CD4-positive, CD25-positive, alpha-beta regulatory T cell (primary cell): ENCODE measurements at places on chromosomes 7 and 10. TPM values are rescaled to one million over a fixed set of nuclear protein-coding genes. Genes with fewer than 3 reads are reported as not detected.

DNA sequence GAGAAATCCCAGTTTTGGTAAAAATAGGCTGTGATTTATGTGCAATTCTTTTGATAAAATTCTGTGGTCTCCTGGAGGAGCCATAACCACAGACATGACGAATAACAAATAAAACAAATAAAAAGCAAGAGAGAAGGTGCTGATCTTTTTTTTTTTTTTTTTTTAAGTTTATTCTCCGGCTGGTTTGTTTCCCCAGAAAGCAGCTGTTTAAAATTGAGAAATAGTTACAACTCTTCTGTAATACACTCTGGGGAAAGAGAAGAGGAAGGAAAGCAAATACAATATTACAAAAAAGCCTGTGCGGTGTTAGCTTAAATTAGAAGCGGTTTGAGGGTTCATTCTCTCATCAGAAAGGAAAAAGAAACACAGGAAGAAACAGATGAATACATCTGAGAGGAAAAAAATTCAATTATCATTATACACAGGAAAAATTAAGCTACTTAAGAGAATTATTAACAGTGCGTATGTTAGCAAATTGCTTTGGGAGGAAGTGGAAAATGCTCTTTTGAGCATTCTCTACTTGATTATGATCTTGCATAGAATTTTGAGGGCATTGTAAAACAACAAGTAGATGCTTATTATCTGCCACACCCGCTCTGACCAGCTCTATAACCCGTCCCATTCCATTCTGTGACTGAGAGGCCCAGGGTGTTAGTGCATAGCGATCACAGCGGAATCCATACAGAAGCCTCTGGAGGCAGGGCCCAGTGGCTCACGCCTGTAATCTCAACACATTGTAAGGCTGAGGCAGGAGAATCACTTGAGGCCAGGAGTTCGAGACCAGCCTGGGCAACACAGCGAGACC, 40.6 kb upstream of the WAC start:
- no peaks in the 10 kb centered on the region for H3K36me3 ChIP-seq
- H3K4me1 ChIP-seq, result no peaks in the 10 kb centered on the region
- no peak overlapping the region for H3K27ac ChIP-seq
- H3K27me3 ChIP-seq, result peaks cover 6% of the 10 kb centered on the region

GRCh38 chr7:115475761-115476385, 554.0 kb downstream of the MDFIC start:
- peak; percentile 8 for DNase-seq
- no peaks in the 10 kb centered on the region for H3K36me3 ChIP-seq
- peaks cover 4% of the 10 kb centered on the region for H3K27me3 ChIP-seq
- H3K4me1 ChIP-seq, result peaks cover 5% of the 10 kb centered on the region

DNA sequence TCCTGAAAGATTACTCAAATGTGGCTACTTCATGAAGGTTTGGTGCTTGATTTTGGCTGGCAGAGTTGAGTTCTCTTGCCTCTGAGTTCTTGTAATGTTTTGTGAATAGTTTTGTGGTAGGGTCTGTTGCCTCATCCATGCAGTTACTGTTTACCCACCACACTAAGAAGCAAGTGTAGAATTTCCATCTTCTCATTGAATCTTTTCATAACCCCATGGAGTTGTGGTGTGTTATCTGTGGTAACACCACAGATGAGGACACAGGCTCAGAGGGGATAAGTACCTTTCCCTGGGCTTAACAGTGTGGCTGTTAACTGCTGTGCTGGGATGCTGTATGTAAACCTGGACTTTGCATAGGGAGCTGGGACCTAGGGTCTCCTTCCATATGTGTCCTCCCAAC, 186.3 kb downstream of the CAMK1D start:
- H3K4me3 ChIP-seq, result no peak overlapping the region
- H3K27ac ChIP-seq, result no peak overlapping the region
- no peak for DNase-seq
- no peaks in the 10 kb centered on the region for H3K36me3 ChIP-seq
- H3K27me3 ChIP-seq, result no peaks in the 10 kb centered on the region

DNA sequence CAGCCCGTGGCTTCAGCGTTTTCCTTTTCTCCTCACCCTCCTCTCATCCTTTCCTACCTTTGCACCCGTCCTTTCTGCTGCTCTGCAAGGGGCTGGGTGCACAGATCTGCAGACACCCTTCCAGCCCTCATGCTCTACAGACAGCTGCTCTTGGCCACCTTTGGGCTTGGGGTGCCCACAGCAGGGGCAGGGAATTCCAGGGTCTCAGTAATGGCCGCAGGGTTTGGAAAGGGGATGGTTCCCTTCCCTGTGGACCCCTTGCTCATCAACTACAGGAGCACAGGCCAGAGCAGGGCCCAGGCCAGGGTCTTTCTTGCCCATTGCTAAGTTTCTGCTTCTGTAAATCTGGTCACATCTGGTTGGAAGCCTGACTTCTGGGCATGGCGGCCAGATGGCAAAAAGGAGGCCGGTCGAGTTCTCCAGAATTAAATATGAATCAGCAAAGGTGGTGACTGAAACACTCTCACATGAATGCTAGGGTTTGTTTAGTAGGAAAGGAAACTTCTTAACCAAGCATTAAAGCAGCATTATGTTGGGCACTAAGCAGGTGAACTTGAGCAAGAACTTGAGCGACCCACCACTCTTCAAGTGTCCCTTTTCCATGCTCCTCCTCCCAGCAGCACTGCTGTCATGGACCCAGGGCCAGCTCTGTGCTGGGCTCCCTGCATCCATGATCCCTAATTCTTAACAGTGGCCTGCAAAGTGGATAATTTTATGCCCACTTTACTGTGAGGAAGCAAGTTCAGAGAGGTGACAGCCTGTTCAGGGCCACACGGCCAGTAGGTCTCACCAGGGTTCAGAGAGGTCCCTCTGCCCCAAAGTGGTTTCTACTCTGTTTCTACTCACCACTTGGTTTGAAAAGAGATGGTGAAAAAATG, 1.5 kb downstream of the ECHDC3 start:
- no peaks in the 10 kb centered on the region for H3K27me3 ChIP-seq
- no peak overlapping the region for H3K4me3 ChIP-seq
- H3K36me3 ChIP-seq, result no peaks in the 10 kb centered on the region
- peaks cover 8% of the 10 kb centered on the region for H3K4me1 ChIP-seq
- H3K27ac ChIP-seq, result no peak overlapping the region

DNA sequence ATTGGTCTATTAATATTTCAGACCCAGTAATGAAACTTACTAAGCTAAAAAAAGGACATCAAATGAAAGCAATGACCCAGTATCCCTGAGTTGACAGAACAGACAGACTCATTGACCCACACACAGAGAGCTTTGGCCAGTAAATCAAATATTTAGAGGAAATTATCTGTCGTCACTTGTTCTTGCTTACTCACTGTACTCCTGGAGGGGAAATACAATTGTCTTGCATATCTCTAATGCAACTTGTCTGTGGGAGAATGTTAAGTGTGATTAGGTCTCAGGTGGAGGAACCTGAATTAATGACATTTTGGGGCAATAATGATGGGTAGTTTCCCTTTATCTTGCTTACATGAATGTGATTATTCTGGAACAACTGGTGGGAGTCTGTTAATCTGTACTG, 80.4 kb downstream of the CUBN start:
- H3K36me3 ChIP-seq, result no peaks in the 10 kb centered on the region
- no peak overlapping the region for H3K4me3 ChIP-seq
- no peaks in the 10 kb centered on the region for H3K4me1 ChIP-seq

DNA sequence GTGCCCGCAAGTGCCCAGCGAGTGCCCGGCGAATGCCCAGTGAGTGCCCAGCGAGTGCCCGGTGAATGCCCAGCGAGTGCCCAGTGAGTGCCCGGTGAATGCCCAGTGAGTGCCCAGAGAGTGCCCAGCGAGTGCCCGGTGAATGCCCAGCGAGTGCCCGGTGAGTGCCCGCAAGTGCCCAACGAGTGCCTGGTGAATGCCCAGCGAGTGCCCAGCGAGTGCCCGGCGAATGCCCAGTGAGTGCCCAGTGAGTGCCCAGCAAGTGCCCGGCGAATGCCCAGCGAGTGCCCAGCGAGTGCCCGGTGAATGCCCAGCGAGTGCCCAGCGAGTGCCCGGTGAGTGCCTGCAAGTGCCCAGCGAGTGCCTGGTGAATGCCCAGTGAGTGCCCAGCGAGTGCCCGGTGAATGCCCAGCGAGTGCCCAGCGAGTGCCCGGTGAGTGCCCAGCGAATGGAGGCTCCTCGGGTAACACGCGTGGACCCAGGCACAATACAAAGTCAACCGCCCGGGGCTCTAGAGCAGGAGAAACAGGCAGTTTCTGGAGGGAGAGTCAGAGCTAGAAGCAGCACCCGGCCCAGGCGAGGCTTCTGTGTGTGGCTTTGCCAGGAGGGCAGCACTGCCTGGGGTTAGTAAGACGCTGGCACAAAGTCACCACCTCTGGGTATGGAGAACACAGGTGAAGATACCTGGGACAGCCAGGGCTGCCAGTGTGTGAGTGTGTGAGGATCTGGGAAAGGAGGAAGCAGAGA, 38.2 kb upstream of the CFAP46 start:
- H3K36me3 ChIP-seq, result no peaks in the 10 kb centered on the region
- no peak overlapping the region for H3K4me3 ChIP-seq

GRCh38 chr10:122306282-122306681, 35.2 kb downstream of the BTBD16 start:
- H3K4me1 ChIP-seq, result no peaks in the 10 kb centered on the region
- no peaks in the 10 kb centered on the region for H3K36me3 ChIP-seq
- no peaks in the 10 kb centered on the region for H3K27me3 ChIP-seq
- no peak overlapping the region for H3K4me3 ChIP-seq

DNA sequence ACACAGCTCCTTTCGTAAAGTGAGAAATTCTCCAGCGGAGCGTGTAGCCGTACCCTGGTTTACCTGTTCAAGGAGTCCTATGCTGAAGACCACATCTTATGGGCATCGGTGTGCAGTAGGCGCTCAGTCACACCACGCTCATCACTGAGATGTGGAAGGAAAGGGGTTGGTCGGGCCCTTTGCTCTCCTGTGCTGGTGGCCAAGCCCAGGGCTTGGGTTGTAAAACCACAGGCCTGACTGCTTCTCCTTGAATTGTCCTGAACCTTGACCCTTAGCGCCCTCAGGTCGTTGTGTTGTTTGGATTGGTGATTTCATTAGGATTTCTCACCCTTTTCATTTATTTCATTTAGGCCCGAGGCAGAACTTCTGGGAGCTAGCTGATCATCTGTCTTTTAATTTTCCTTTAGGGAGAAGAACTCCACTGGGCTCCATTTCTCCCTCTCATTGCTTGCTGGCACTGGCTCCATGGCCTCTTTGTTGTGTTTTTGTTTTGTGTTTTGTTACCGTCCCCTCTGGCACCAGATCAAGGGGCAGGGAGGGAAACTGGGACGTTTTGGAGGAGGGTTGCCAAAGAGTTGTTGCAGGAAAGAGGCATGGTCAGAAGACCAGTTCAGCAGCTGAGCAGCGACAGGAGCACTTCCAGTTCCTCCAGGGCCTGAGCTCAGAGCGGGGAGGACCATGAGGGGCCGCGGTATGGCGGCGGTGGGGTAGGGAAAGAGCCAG, 511.4 kb upstream of the GALNT17 start:
- H3K4me3 ChIP-seq, result no peak overlapping the region
- no peak overlapping the region for H3K27ac ChIP-seq
- H3K36me3 ChIP-seq, result no peaks in the 10 kb centered on the region
- H3K27me3 ChIP-seq, result no peaks in the 10 kb centered on the region
- no peaks in the 10 kb centered on the region for H3K4me1 ChIP-seq

- H3K27ac ChIP-seq, result no peak overlapping the region
- H3K4me1 ChIP-seq, result no peaks in the 10 kb centered on the region
- H3K27me3 ChIP-seq, result no peaks in the 10 kb centered on the region
- no peaks in the 10 kb centered on the region for H3K36me3 ChIP-seq
- no peak for DNase-seq
These were observed 318.7 kb downstream of the BBS9 start for GRCh38 chr7:33448035-33448434.

- H3K4me1 ChIP-seq, result no peaks in the 10 kb centered on the region
- no peaks in the 10 kb centered on the region for H3K27me3 ChIP-seq
- no peak overlapping the region for H3K27ac ChIP-seq
- H3K4me3 ChIP-seq, result no peak overlapping the region
These were observed 118.0 kb downstream of the CELF2 start for GRCh38 chr10:11135709-11136108.

DNA sequence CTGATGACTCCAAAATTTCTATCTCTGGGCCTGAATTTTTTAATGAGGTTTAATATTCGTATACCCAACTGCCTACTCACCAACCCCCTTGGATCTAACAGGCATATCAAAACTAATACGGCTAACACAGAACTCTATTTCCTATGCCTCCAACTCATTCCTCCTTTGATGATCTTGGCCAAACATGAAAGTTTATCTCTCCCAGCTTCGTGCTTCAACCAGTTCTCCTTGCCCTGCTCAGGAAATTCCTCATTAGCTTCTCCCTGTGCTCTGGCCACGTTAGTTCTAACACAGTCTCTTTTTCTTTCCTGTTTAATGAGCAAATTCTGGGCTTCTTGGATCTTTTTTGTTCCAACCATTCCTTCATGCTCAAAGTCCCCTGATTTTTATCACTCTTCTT, 138.9 kb upstream of the PTN start:
- H3K27me3 ChIP-seq, result no peaks in the 10 kb centered on the region
- H3K4me3 ChIP-seq, result no peak overlapping the region
- DNase-seq, result no peak
- no peaks in the 10 kb centered on the region for H3K4me1 ChIP-seq
- no peak overlapping the region for H3K27ac ChIP-seq
- no peaks in the 10 kb centered on the region for H3K36me3 ChIP-seq

GRCh38 chr7:149552799-149553198, 55.2 kb upstream of the ZNF746 start:
- H3K27me3 ChIP-seq, result no peaks in the 10 kb centered on the region
- DNase-seq, result no peak
- H3K27ac ChIP-seq, result no peak overlapping the region
- H3K4me3 ChIP-seq, result no peak overlapping the region

DNA sequence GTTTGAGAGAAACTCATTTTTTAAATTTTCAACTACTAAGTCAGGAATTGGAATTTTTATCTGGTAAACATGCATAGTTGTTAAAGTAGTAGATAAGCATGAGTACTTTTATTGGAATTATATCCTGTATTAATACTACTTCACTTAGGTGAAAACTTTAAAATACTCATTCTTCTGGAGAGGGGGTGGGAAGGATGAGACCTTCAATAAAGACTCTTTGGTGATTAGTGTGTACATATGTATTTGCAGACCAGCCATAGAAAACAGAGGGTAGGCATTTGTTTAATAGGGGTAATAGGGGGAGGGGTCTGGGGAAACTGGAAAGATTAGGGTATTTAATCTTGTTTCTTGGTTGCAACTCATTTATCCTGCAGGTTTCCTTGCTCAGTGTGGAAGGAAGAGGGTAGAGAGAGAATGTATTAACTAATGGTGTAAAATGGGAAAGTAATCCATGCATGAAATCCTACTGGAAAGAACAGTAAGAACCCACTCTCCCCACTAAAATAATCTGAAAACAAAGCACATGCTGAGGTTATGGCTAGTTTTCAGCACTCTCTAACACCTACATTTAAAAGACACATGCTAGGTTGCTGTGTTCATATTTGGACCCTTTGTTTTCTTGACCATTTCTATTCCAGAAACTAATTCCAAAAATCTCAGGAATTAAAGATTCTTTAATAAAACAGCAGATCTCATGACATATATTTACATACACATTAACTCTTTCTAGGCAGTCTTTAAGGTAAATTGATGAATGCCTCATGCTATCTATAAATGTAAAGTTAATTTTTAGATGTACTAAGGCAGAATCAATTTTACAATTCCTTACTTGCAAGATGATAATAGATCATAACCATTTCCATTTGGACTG, 6.2 kb upstream of the IGF2BP3 start:
- H3K27ac ChIP-seq, result no peak overlapping the region
- peaks cover 17% of the 10 kb centered on the region for H3K4me1 ChIP-seq
- H3K27me3 ChIP-seq, result peaks cover 71% of the 10 kb centered on the region
- no peak for DNase-seq
- H3K36me3 ChIP-seq, result no peaks in the 10 kb centered on the region

Gene LBX1
- total RNA-seq, result not detected

Gene CCL24
- not detected for total RNA-seq

Gene FXYD4
- not detected for total RNA-seq

Gene C10orf143
- 7.7 TPM for total RNA-seq

Gene EPO
- total RNA-seq, result not detected
